ENCODE measurements at places on chromosomes 16 and 17.
A peak's percentile ranks its signal among the peaks of the same experiment; 100 is the strongest.

GRCh38 chr16:16082255-16082654 lies 132.8 kb downstream of the ABCC1 start:
- DNase-seq, result no peak

DNA sequence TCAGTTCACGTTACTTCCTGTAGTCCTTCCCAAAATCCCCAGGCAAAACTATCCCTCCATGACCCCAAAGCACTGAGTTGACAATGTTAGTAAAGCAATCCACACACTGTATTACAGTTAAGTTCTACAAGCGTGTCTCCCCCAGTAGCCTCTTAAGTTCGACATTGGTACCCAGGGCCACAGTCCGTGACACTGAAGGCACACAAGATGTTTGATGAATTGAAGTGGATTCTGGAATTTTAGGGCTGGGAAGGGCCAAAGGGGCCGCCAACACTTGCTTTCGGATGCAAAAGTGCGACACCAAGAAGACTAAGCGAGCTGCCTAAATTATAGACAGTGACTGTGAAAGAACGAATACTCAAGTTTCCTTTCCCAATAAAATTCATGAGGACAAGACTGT lies 1.5 kb downstream of the VPS35 start:
- DNase-seq, result no peak

DNA sequence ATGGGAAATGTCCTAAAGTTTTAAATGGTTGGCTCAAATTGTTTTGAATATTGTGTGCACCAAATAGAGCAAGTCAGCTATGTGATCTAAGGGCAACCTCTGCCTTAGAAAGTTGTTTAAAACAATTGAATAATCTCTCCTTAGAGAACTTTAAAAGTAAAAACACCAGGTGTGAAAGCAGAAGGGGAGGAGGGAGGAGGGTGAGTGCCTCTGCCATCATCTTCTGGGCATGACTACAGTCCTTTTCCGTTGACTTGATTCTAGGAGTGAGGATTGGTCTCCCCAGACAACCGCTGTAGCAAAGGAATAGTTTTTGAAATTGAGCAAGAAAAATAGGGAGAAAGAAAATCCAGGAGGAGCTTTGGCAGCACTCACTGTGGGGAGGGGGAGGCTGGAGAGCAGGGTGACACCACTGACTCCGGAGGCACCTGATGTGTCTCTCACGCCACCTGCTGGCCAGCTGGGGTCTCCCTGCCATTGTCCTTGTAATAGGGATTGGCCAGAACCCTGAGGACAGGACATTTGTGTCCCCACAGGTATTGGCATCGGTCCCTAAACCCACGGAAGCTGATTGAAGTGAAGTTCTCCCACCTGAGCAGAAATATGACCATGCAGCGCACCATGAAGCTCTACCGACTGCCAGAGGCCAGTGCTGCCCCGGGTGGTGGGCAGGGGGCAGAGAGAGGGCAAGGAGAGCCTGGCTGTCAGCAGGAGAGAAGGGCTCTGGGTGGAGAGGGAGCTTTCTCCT lies 33.3 kb downstream of the PLCD3 start:
- DNase-seq, result peak; percentile 56

DNA sequence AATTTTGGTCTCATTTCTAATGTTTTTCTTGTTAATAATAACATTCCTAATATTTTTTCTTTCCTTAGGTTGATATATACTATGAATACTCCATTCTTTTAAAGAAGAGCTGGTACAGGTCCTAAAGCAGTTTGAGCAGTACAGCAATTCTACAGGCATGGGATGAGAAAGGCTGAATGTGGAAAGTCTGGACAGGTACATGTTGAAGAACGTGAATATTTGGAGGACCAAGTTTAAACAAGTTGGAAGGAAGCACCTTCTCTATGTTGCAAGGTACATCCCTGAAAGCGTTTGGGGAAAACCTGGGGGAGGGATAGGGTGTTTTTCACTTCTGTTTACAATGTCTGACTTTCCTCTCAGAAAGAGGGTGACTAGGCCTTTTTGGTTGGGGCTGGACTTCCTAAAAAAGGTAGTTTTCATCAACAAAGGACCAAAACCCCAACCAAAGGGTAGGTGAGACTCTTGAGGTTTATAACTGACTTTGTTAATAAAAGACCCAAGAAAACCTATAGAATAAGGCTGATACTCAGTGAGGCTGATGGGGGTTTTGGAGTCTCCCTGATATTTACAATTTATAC lies 95.9 kb upstream of the AXIN2 start:
- DNase-seq, result no peak

DNA sequence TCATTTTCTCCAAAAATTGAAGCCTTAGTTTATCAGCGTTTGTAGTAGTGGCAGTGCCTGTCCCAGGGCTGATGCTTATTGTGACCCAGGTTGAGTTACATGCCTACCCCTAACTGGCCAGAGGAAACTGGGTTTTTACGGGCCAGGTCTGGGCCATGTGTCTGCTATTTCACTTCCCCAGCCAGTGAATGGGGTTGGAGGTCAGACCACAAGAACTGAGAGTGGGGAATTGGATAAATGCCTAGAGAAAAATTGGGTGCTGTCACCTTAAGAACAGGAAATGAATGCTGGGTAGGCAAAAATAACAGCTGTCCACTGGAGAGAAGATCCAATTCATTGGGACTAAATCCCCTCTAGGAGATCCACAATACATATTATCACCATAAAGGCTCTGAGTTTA lies 5.2 kb downstream of the ADPRM start:
- DNase-seq, result no peak

DNA sequence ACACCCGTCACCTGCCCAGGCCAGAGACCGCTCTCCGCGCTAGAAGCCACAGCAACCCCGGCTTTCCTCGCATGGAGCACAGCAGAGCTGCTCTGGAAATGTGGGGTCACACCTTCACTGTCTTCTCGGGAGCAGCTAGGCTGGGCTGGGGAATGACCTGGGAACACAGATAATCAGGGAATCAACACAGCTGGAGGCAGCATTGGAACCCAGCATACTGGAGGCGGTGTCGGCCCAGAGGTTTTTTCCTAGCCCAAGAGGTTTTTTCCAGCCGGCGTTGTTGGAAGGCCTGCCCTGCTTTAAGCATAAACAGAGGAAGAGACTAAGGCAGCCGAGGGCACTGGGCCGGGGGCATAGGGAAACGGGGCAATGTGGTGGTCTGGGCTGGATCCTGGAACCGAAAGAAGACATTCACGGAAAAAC lies 791 bp upstream of the PLD6 start:
- no peak for DNase-seq

DNA sequence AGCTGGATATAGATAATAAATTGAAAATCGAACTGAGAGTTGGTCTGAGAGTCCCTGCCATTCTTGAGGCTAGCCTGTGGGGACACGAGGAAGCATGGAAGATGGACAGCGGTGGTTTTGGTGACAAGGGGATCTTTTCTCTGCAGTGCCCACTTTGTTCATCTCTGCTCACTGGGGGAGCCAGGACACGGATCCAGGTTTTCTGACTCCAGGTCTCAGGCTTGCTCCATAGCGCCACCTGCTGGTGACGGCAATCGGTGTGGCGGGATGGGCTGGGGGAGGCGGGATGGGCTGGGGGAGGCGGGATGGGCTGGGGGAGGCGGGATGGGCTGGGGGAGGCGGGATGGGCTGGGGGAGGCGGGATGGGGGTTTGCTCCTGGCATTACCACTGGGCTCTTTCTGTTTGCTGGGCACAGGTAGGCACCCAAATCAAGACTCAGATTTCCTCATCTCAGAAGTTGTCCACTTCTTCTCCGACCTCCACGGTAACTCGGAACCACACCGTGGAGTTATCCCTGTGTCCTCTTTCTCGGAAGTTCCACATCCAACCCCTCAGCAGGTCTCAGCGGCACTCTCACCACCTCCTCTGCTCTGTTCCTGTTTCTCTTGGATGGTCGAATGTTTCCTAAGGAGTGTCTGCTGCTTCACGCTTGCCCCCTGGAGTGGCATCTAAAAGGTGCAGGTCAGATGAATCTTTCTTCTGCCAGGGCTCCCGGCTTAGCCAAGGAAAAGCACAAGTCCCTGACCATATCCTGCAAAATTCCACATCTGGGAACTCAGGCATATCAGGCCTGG lies 142.4 kb downstream of the CYLD start:
- no peak for DNase-seq

GRCh38 chr16:29877266-29877961 lies 14.4 kb upstream of the CDIPT start:
- DNase-seq, result peak; percentile 43

GRCh38 chr16:9898555-9898954 lies 283.7 kb downstream of the GRIN2A start:
- DNase-seq, result no peak

- DNase-seq, result peak; percentile 12
These were observed 120.5 kb downstream of the CCT6B start for GRCh38 chr17:34840750-34841149.

DNA sequence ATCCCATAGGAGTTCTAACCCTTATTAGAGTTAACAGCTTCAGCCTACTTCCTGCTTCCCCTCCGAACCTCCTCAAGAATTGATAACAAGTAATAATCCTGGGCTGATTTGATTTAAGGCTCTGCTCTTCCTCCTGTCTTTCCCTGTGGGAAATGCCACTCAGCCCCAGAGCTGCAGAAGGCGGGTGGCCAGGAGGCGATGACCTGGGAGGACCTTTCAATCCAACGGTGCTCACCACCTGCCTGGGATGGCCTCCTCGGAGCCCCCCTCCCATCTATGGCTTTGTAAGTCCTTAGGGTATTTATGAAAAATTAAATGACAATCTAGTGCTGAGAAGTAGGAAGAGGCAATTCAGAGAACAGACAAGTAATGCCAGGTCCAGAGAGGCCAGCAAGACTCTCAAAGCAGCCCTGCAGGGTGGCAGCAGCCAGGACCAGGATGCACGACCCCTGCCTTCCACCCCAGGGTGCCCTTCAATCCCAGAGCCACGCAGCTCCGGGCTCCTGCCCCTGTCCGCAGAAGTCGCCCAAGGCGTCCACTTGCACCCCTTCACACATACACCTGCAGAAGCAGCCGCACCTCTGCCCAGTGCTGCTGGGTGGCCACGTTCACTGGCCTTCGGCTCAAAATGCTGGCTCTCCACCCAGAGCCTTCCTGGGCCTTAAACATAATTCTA lies 34.3 kb downstream of the ABR start:
- DNase-seq, result no peak

DNA sequence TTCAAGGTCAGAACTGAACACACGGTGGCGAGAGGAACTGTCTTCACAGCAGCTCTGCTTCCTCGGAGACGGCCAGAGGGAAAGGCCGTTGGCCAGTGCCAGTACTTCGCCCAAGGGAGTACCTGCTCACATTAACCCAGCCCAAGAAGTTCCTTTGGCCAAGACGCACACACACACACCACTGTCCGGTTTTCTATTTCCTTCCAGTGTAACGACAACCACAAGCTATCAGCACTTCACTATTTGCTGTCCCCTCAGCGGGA lies 744 bp upstream of the GGNBP2 start:
- no peak for DNase-seq

GRCh38 chr16:56334761-56335160 lies 90.6 kb downstream of the AMFR start:
- DNase-seq, result no peak

GRCh38 chr16:16025214-16025968 lies 76.0 kb downstream of the ABCC1 start:
- no peak for DNase-seq

DNA sequence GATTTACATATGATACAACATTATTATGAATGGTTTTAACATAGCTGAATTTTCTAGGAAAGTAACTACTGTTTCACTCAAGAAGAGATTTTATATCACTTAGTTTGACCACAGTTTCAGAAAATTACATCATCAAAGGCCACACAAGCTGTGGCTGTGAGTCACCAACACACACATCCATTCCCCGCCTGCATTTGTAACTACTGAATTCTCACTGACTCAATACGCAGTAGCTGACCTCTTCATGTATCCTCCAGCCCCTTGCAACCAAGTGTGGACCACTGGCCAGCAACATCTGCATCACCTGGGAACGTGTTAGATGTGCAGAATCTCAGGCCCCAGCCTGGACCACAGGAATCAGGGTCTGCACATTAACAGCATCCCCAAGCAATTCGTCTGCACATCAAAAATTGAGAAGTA lies 197.6 kb downstream of the XYLT1 start:
- no peak for DNase-seq

DNA sequence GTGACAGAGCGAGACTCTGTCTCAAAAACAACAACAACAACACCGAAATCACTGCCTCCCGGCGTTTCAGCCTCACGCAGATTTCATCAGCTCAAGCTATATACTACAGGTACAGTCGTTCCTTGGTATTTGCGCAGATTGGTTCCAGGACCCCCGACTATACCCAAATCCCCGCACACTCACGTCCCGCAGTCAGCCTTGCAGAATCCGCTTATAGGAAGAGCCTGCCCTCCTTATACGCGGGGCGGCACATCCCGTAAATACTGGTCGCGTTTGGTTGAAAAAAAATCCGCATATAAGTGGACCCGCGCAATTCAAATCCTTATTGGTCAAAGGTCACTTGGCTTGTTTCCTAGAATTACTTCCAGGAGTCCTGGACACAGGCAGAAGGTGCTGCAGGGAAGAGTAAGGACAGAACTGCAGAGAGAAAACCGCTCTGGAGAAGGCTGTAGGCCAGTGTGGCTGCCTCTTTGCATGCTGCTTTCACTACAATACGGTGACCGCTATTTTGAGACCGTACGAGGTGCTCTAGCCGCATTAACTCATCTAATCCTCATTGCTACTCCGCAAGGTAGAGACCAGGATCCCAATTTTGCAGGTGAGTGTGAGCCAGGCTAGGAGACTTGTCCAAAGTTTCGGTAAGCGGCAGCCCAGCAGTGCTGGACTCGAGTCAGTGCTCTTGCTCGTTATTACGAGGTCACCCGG lies 718 bp downstream of the NDUFAB1 start:
- no peak for DNase-seq

- no peak for DNase-seq
These were observed 54.4 kb downstream of the C17orf67 start for GRCh38 chr17:56779322-56779721.

- no peak for DNase-seq
These were observed 54.3 kb downstream of the KPNA2 start for GRCh38 chr17:68089881-68090280.

DNA sequence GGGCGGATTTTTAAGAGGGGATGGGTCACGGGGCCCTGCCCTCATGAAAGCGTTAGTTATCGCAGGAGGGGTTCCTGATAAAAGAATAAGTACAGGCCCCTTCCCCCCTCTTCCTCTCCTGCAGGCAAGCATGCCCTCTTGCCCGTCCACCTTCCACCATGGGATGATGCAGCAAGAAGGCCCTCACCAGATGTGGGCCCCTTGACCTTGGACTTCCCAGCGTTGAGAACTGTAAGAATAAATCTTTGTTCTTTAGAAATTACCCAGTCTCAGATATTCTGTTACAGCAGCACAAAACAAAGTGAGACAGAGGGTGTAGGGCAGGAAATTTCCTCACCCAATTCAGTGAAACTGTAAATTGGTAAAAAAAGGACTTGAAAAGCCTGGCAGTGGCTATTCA lies 27.8 kb upstream of the LCMT1 start:
- no peak for DNase-seq

- DNase-seq, result no peak
These were observed 7.2 kb downstream of the PMP22 start for GRCh38 chr17:15257796-15258512.

GRCh38 chr17:67273900-67274299 lies 28.9 kb upstream of the HELZ start:
- no peak for DNase-seq

- DNase-seq, result no peak
These were observed 50.2 kb downstream of the COX10 start for GRCh38 chr17:14119546-14119945.

GRCh38 chr17:10793816-10794215 lies 10.1 kb downstream of the TMEM238L start:
- no peak for DNase-seq
